ENCODE measurements at places on chromosomes 4 and X. TPM values are rescaled to one million over a fixed set of nuclear protein-coding genes. Genes with fewer than 3 reads are reported as not detected.

DNA sequence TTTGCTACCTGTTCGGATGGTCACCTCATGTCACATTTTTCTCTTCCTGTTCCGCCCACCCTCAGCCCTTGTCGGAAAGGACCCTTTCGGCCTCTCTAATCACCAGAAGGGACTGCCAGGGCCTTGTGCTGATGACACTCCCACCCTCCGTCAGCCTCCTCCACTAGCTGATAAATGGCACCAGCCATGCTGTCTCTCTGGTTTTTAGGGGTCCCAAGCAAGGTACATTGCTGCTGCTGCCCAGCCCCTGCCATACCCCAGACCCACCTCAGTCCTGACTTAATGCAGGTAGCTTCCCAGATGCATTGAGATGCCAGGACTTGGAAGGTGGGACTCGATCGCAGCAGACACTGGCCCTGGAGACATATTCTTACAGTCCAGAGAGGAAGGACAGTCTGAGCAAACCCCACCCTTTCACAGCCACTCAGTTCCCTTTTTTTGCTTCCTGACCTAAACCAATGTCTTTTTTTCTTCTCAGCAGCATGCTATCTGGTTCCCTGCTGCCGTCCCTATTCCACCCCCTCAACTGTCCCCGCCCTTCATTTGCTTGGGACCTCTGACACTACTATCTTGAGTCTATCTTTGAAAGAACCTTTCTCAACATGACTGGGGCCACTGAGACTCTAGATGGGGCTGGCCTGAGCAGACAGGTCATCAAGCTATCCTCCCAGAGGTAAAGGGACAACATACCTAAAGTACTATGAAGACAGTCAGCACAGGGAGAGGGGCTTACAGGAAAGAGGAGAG lies at the start of gene BTK:
Gene BTK, minus strand, starts transcription at position 397 of the 747 bp plus-strand sequence. CDS start 10,907 bp downstream, outside the sequence.
- DNase-seq = no peak

DNA sequence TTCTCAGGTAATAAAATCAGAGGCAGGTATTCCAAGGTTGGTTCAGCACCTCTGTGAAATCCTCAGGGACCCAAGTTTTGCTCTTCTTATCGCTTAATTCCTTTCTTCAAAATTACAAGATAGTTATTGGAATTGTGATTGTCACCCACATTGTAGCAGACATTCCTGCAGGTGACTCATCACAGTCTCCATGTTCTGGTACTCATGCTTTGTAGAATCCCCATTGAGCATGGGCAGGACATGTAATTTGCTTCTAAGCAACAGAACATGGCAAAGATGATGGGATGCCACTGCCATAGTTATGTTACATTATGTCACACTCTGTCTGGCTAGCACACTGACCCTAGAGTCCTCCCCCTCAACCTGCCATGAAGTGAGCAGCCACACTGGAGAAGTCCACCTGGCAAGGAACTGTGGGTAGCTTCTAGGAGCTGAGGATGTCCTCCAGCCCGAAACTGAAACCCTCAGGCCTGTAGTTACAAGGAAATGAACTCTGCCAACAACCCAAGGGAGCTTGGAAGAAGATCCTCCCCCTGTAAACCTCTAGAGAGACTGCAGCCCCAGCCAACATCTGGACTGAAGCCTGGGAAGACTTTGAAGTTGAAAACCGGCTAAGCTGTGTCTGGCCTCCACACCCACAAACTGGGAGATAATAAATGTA lies 58.3 kb upstream of the GUCY1A1 start:
- DNase-seq = no peak

- DNase-seq = no peak
Observed at GRCh38 chrX:71103110-71103983, 3.2 kb downstream of the CXorf65 start.

GRCh38 chr4:140612357-140612756 lies 43.6 kb upstream of the UCP1 start:
- no peak for DNase-seq

GRCh38 chr4:853416-853781 lies 27.5 kb upstream of the CPLX1 start:
- DNase-seq = no peak

The ATP1B4 gene
- not detected for total RNA-seq

The TRIM75 gene
- total RNA-seq = not detected

Measured in A172 (cell line).